ENCODE measurements at places on chromosomes 12 and 14.

GRCh38 chr12:6956021-6956727, 5.0 kb downstream of the PTPN6 start:
- DNase-seq: no peak

GRCh38 chr12:7180685-7181084, 8.8 kb upstream of the PEX5 start:
- DNase-seq: no peak

- no peak for DNase-seq
Measured at GRCh38 chr14:94660306-94660946, 48.2 kb downstream of the SERPINA3 start.

DNA sequence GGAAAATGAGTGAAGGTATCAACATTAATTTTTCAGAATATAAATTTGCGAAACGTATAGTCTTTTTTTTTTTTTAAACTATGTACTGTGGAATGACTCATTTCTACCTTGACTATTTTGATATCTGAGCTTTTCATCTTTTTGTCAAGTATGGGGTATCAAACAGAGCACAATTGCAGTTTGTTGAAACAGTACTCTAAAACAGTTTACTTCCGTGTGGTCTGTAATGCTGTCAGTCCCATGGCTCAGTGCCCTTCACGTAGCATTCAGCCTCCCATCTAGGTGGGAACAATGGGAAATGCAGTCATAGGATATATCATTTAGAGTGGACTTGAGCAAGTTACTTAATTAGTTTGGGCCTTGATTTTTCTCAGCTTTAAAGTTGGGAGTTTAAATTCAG, 139.5 kb downstream of the ERC1 start:
- DNase-seq: no peak

DNA sequence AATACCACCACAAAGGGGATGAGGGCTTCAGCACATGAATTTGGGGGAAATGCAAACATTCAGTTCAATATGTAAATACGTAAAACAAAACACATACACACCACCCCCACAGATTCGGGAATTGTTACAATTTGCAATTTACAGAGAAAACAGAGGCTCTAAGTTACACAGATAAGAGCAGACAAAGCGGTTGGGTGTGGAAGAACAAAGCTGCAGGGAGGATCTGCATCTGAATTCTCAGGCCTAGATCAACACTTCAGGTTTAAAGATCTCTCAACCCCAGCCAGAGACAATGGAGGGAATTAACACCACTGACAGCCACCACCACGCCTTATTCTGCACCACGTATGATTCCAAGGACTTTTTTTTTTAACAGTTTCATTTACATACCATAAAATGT, 375.5 kb downstream of the BCL11B start:
- DNase-seq: no peak

Data from kidney tubule cell (primary cell).